ENCODE measurements at places on chromosomes 4 and X.

- no peak for DNase-seq
Measured at GRCh38 chr4:79197275-79198009, 128.4 kb downstream of the NAA11 start.

- no peak for DNase-seq
Measured at GRCh38 chr4:33924239-33924638, 2320.1 kb downstream of the ARAP2 start.

DNA sequence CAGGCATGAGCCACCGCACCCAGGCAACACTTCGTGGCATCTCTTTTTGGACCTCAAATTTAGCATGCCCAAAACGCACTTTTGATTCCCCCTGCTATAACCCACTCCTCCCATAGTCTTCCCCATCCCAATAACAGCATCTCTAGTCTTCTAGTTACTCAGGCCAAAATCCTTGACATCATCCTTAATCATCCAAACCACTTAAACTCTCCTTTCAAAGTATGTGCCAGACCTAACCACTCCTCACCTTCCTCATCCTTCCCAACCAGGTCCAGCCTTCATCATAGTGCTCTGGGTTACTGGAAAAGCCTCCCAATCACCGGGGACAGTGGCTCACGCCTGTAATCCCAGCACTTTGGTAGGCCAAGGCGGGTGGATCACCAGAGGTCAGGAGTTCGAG is 41.9 kb downstream of the AFAP1 start:
- no peak for DNase-seq

- no peak for DNase-seq
Measured at GRCh38 chr4:54678826-54679225, 21.1 kb downstream of the KIT start.

DNA sequence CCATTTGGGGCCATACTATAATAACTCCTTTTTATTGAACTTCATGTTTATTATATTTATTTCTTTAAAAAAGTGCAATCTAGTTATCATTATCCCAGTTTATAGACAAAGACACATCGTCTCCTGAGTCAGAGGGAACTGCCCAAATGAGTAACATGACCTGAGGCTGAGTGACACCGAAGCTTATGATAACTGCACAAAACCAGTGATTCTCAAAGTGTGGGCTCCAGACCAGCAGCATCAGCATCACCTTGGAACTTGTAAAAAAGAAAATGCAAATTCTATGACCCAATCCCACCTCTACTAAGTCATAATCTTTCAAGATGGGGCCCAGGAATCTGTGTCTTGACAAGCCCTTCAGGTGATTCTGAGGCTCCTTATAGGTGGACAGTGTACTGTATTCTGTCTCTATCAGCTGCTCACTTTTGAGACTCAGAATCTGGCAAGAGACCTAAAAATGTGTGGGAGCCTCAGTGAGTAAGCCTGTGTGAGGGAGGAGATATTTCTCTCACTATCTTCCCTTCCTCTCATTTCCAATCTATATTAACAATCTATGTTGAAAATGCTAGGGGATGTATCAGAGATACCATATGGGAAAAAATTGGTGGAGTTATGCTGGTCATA is 147.0 kb downstream of the PACRGL start:
- DNase-seq, result no peak

GRCh38 chrX:149937871-149938426 is 342 bp downstream of the EOLA2 start:
- no peak for DNase-seq

DNA sequence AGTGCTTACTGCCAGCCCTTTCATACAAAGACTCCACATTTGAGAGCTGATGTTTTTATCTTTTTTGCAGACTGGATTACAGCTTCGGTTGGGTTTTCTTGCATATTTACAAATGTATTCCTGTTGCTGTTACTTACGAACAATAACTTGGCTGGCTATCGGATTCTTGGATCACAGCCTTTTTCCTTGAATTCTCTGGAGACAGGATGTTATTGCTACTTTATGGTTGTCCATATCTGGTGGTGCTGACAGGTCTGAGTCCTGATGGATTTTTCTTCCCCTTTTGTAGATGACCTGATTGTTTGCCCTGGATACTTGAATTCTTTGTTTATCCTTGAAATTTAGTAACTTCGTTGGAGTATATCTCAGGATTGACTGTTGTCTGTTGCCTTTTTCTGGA is 77.7 kb downstream of the PDK3 start:
- DNase-seq, result no peak

- no peak for DNase-seq
Measured at GRCh38 chr4:15926486-15926885, 12.1 kb downstream of the FGFBP1 start.

GRCh38 chr4:171727185-171727584 is 86.0 kb upstream of the GALNTL6 start:
- DNase-seq, result no peak

All from stimulated activated CD8-positive, alpha-beta memory T cell treated with anti-CD3 and anti-CD28 coated beads, Interleukin-4, amount 100 ng/mL, for 4 hours (primary cell).